ENCODE measurements at places on chromosomes 13 and 19.

DNA sequence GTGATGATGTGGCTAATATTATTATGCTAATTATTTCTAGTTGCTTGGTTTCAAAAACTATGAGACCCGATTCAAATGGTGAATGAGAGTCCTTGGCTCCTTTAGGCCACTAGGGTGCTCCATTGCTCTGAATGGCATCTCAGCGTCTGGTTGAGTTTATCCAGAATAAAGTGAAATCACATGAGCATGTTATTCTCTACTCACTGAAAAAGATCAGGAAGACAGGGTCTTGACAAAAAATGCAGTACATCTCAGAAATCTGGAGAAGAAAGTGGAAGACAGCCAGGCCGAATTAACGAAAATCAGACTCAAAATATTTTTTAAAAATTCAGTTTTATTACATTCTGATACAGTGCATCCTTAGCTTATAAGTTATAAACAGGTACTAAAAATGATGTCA is 516.2 kb downstream of the MYO16 start:
- DNase-seq = no peak

DNA sequence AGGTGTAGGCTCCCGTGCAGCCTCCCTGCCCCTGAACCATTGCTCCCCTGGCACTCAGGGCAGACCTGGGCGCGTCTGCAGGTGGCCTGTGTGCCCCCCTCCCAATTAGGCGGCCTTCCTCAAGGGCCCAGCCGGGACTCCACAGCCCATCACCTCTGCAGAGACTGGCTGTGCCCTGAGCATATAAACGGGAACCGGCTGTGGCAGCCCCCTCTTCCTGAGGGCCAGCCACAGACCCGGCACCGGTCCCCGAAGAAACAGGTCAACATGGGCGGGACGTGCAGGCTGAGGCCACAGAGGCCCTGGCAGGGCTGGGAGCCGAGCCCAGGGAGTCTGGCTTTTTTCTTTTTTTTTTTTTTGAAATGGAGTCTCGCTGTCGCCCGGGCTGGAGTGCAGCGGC is 12.0 kb downstream of the PIAS4 start:
- DNase-seq = no peak

- no peak for DNase-seq
These were observed 5.0 kb downstream of the PPP1R37 start for GRCh38 chr19:45097776-45098520.

DNA sequence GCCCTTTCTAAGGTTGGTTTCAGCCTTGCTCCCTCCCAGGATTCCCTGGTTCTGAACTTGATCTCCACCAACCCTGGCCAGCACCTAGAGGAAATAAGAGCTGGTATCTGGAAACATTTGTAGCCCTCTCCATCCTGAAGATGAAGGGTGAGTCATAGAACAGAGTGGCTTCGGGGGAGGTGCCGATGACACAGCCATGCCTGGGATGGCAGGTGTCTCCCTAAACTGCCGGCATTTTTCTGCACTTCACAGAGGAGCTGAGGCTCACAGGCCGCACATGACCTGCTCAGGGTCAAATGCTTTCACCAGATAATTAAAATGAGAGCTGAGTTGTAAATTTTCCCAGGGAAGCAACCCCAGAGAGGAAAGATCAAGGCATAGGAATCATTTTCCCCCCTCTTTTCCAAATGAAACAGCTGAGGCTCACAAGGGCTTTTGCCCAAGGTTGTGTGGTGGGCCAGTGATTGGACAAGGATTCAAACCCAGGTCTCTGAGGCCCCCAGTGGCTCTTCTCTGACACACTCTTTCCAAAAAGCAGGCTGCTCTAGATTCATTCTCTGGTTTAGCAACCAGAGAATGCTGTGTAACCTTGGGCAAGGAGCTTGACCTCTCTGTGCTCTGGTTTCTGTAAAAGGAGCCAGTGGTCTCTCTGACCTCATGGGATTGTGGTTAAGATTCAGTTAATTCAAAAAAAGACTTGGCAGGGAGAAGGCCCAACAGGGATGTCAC is 1.2 kb upstream of the SLC25A42 start:
- DNase-seq = no peak

DNA sequence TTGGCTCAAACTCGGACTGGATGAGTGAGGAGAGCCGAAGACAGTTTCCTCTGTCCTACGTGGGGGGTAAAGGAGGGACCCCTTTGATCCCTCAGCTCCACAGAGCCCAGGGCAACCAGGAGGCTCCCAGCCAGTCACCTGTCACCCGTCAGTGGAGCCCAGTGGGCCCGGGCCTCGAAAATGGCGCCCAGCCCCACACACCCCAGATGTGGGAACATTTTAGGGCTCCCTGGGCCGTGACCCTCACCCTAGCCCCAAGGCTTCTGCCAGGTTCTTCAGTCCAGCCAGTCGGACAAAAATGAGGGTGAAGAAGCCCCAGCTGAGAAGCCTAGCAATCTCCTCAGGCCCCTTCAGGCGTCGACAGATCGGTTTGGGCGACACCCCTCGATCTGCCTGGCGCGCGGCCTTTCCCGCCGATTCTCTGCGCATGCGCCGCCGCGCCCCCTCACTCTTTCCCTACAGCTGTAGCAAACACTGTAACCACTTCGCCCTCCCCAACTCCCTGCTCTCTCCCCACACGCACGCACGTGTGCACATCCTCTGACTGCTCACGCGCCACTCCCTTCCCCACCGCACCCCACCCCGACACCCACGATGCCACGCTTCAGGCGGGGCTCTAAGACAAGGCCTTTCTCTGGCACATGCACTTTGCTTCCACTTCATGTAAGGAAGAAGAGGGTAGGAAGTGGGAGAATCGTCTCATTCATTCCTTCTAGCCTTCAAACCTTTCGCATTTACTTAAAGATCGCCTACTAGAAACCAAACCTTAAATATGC is at the start of gene SLC6A16:
Gene SLC6A16, minus strand, starts transcription at position 391 of the 776 bp plus-strand sequence. CDS start 13,844 bp downstream, outside the sequence.
- DNase-seq = no peak

DNA sequence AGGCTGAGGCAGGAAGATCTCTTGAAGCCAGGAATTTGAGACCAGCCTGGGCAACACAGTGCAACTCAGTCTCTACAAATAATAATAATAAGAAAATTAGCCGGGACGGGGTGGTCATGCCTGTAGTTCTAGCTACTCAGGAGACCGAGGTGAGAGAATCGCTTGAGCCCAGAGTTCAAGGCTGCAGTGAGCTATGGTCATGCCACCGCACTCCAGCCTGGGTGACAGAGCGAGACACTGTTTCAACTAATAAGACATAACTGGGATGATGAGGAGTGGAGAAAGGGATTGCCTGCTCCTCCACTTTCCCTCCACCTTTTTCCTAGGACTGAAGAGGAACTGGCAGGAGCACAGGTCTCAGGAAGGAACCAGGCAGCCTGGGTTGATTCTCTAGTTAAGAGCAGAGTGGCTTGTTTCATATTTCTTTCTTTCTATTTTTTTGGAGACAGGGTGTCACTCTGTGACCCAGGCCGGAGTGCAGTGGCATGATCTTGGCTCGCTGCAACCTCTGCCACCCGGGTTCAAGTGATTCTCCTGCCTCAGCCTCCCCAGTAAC is 4.6 kb upstream of the GPI start:
- DNase-seq = no peak

GRCh38 chr19:738509-739128 is 12.3 kb upstream of the MISP start:
- no peak for DNase-seq

GRCh38 chr19:29678484-29679106 is 13.3 kb downstream of the PLEKHF1 start:
- no peak for DNase-seq

DNA sequence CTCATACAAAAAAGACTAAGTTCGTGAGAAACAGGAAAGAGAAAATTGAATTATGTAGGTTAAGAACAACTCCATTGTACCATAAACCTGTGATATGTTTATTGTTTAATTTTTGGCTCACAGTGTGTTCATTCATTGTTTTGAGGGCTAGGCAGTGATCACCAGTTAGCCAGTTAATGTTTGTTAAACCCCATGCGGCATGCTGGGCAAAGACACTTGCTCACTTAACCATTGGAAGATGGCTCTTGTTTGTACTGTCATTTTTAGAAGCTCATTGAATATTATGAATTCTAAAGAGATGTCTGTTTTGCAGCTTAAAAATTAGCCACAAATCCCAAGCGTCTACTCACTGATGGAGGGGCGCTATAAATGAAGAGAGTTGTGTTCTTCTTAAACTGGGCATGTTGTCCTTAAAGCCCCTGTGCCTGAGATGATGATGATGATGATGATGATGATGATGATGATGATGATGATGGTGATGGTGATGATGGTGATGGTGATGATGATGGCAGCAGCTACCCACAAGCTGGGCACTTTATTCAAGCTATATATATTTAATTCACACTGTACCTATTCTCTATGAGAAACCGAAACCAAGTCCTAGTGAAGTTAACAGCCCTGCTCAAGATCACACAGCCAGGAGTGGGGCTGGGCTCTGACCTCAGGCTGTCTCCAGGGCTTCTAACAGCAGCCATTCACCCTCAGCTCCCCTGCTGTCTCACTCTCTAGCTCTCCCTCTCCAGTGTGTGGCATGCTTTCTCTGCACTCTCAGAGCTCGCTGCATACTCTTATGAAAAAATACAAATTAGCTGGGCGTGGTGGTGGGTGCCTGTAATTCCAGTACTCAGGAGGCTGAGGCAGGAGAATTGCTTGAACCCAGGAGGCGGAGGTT is 169.1 kb downstream of the SHISA2 start:
- no peak for DNase-seq

GRCh38 chr19:6248844-6249243 is 30.9 kb downstream of the MLLT1 start:
- DNase-seq = no peak

DNA sequence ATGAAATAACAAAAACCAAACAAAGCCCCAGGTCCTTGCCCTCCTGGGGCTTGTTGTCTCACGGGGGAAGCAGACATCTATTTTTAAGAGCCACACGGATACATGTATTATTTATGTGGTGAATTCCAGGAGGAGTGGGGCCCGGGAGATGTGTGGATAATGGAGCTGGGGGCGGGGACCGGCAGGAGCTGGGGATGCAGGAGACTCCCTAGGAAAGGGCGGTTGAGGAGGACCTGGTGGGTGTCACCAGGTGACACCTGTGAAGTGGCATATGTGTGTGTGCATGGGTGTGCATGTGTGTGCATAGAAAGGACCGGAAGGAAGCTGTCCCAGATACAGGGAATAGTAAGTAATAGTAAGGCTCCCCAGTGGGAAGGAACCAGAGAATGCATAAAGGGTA is 148.9 kb downstream of the URI1 start:
- no peak for DNase-seq

DNA sequence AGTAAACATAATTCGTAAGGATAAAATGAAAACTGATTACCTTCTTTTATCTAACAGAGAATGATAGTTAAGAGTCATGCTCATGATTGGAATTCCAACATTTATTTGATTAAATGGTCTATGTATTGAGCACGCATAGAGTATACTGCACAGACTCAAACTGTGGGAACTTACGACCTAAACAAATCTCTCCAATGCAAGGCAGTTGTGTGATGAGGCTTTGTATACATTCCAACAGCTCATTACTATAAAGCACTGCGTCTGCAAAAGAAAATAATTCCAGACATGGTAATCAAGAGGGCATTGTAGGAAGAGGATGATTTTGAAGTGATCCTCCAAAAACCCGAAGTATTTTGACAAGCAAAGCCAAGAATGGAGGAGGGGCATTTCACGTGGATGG is 169.5 kb downstream of the NUFIP1 start:
- no peak for DNase-seq

DNA sequence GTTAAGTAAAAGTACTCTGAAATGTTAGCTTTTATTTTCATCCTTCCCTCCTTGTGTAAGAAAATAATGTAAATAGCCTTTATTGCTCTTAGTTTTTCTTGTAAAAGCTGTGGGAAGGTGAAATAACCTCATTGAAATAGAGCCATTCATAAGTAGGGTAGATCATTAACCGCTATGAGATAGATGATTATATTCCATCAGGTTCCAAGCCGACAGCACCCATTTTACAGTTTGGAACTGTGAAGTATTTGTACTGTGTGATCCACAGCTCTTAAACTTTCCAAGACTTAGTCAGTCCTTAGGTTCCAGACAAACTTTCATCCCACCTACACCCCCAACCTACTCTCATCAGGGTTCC is 216.5 kb downstream of the TSHZ3 start:
- DNase-seq = no peak

- DNase-seq = no peak
These were observed 3.3 kb downstream of the MLLT1 start for GRCh38 chr19:6276447-6276846.

- no peak for DNase-seq
These were observed 14.6 kb upstream of the DNMT1 start for GRCh38 chr19:10209315-10209714.

DNA sequence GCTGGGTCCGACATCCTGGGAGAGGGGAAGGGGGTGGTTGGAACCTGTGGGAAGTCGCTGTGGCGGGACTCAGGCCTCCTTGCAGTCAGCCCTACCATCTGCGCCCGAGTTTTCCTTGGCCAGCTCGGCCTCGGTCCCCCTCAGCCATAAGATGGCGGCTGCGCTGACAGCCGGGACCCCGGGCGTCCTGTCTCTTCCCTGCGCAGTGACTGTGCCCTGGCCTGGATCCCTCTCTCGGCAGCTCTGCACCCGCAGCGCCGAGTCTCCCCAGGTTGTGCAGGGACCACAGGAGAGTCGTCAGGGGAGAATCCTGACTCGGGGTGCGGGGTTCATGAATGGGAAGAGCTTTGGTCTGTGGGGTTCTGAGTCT is 345 bp downstream of the ZNF257 start:
- no peak for DNase-seq

DNA sequence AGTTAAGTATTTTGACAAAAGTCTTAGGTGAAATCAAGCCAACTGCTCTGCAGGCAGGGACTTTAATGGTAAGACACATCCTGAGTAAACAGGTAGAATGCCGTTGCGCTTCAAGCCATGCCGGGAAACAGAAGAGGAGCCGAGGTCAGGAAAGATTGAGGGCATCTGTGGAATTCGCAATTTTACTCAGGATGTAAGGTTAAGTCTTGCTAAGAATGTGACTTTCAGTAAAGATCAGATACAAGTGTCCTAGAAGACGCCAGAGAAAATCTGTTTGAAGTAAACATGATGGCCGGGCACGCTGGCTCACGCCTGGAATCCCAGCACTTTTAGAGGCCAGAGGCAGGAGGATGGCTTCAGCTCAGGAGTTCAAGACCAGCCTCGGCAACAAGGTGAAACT is 33.4 kb upstream of the DPRX start:
- no peak for DNase-seq

- DNase-seq = no peak
These were observed 491 bp downstream of the ZNF525 start for GRCh38 chr19:53365899-53366493.

- no peak for DNase-seq
These were observed 7.6 kb upstream of the IPO5 start for GRCh38 chr13:97945792-97946419.
